Gastroesophageal sphincter (tissue), 4 donors: ENCODE measurements at places on chromosomes 5 and 9.
A peak's percentile ranks its signal among the peaks of the same experiment; 100 is the strongest.

- ATAC-seq = no peak
- no peak overlapping the region for H3K4me3 ChIP-seq
- H3K4me1 ChIP-seq = no peaks in the 10 kb centered on the region
- H3K36me3 ChIP-seq = no peaks in the 10 kb centered on the region
Observed at GRCh38 chr5:14734396-14734795, 69.9 kb downstream of the OTULIN start.

DNA sequence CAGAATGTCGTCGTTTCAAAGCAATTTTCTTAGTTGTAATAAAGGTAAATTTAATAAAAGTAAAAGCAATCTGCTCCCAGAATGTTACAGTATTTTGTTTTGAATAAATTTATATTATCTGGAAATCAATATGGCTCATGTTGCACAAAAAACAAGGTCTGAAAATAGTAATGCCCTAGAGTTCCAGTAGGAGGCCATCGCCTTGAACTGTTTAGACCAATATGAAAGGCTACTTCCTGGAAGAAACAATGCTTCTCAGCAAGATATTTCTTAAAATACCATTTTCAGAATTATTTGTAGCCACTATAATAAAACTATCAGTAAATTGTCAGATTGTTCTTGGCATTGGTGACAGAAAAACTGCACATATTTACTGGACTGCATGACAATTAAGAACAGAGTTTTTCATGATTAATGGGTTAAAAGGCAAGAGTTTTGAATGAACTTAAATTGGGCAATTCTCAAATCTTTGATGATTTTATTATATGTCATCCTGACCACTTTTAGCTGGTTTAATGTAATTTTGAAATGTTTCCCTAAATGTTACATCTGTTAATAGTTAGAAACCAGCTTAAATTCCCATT, 153.2 kb downstream of the COMMD10 start:
- H3K36me3 ChIP-seq = no peaks in the 10 kb centered on the region
- ATAC-seq = no peak
- no peaks in the 10 kb centered on the region for H3K27me3 ChIP-seq
- H3K4me3 ChIP-seq = no peak overlapping the region
- no peaks in the 10 kb centered on the region for H3K4me1 ChIP-seq
- no peak overlapping the region for H3K27ac ChIP-seq

GRCh38 chr9:109101202-109101595, 18.5 kb downstream of the TMEM245 start:
- no peak for ATAC-seq
- H3K27ac ChIP-seq = peak overlapping the region; percentile 76
- peaks cover 9% of the 10 kb centered on the region for H3K36me3 ChIP-seq
- H3K4me1 ChIP-seq = peaks cover 31% of the 10 kb centered on the region

DNA sequence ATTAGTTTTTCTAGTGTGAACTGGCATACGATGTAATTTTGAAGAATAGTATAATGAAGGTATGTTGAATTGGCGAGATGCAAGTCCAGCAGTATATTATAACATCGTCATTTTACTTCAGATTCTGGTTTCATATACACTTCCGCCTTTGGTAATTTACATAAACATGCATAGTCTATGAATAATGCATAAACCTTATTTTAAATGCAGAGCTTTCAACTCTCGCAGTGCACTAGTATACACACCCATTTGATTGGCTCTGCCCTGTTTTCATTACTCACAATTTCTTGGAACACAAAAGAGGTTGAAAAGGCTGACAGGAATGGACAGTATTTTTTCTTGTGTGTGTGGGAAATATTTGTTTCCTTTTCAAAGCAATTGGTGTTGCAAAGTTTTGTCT, 128.9 kb upstream of the CCNH start:
- H3K4me1 ChIP-seq = no peaks in the 10 kb centered on the region
- H3K27me3 ChIP-seq = no peaks in the 10 kb centered on the region
- H3K27ac ChIP-seq = no peak overlapping the region

GRCh38 chr9:127539259-127539981, 72.7 kb upstream of the STXBP1 start:
- no peak for ATAC-seq
- no peak overlapping the region for H3K4me3 ChIP-seq
- H3K36me3 ChIP-seq = peaks cover 11% of the 10 kb centered on the region
- peak overlapping the region; percentile 77 for H3K27ac ChIP-seq
- no peaks in the 10 kb centered on the region for H3K27me3 ChIP-seq
- peaks cover 64% of the 10 kb centered on the region for H3K4me1 ChIP-seq

DNA sequence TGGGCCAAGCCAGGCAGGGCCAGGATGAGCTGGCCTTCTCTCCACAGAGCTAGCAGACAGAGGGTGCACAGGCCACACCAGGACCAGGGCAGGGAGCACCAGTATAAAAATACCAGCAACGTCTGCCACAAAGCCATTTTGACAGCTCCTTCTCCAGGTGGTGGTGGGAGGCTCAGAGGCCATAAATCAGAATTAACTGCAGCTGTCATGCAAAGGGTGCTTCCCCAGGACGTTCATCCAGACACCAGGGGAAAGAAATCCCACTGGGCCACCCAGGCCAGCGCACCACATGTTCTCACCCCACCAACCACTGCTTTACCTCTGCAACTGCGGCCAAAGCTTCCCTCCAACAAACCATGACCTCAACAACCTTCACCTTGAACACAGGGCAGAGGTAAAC, 403.7 kb upstream of the TRPC7 start:
- no peak overlapping the region for H3K27ac ChIP-seq
- peaks cover 10% of the 10 kb centered on the region for H3K27me3 ChIP-seq
- H3K4me1 ChIP-seq = no peaks in the 10 kb centered on the region
- ATAC-seq = no peak
- H3K36me3 ChIP-seq = no peaks in the 10 kb centered on the region

DNA sequence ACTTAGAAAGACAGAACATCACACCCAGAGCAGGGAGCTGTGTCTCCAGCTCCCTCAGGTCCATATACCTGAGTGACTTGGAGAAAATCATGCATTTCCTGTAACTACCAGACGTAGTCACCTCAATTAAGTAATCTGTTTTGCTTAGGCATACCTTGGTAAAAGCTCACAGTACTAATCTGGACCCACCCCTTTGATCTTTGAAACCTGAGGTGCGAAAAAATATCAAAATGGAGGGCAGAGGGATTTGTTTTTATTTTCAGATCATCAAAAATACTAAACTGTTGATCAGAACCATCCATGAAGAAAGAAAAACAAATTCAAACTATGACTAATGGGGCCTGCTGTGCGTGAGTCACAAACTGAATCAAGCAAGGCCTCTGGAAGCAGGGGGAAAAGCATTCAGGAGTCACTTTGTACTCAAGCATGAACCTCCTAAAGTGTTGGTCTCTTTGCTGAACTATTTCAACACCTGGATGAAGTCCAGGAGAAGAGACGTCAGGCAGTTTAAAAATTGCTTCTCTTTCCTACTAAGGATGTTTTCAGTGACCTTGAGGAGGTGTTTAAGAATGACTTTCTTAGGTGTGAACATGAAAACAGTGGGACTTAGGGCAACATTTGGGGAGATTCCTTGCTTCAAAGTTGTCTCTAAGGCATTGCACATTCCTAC, 76.3 kb downstream of the MUSK start:
- H3K27ac ChIP-seq = peak overlapping the region; percentile 72
- H3K36me3 ChIP-seq = no peaks in the 10 kb centered on the region
- ATAC-seq = peak; percentile 89
- H3K4me1 ChIP-seq = peaks cover 16% of the 10 kb centered on the region
- no peak overlapping the region for H3K4me3 ChIP-seq
- H3K27me3 ChIP-seq = no peaks in the 10 kb centered on the region

DNA sequence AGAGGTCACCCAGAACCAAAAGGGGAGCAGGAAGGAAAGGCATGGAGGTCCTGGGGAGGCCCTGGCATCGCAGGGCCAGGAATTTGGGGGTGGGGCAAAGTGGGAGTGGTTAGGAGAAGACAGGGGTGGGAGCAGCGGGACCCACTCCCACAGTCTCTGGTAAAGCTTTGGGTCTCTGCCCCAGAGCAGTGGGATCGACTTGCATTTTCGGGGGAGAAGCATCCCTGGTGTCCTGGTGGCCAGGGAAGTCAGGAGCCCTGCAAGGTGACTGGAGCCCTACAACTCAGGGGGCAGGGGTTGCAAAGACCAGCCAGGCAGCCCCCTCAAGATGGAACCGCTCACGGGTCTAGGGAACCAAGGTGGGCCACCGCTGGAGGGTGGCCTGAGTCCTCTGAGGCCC, 22.4 kb upstream of the GTF3C5 start:
- no peak overlapping the region for H3K27ac ChIP-seq
- H3K4me3 ChIP-seq = no peak overlapping the region
- H3K36me3 ChIP-seq = no peaks in the 10 kb centered on the region
- no peak for ATAC-seq
- H3K4me1 ChIP-seq = no peaks in the 10 kb centered on the region

DNA sequence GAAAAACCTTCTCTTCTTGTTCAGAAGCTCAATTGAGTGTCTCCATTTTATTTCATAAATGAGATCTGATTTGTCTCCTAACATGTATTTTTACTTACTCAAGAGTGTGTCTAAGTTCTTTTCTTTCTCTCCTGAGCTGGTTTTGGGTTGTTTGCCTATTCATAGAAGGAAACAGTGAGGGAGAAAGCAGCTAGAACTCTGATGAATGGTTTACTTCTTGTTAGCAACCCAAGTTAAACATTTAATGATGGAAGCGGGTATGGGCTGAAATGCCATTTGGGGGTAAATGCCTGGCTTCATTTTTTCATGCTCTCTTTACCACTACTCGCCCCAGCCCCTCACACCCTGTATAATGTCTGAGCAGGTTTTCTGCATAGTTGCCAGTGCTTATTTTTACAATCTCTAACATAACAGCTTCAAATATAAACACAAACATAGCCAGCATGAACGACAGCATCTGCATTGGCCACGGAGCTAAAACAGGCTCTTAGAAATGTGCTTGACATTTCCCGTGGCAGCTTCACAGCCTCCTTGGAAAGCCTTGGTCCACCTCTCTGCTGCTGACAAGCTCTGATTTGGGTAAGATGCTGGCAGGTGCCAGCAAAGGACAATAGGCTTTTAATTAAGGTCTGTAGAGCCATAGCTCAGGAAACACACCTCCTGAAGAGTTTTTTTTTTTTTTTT, 321.1 kb downstream of the ARHGEF28 start:
- no peak for ATAC-seq
- H3K27ac ChIP-seq = no peak overlapping the region
- peaks cover 7% of the 10 kb centered on the region for H3K27me3 ChIP-seq
- H3K4me3 ChIP-seq = no peak overlapping the region

DNA sequence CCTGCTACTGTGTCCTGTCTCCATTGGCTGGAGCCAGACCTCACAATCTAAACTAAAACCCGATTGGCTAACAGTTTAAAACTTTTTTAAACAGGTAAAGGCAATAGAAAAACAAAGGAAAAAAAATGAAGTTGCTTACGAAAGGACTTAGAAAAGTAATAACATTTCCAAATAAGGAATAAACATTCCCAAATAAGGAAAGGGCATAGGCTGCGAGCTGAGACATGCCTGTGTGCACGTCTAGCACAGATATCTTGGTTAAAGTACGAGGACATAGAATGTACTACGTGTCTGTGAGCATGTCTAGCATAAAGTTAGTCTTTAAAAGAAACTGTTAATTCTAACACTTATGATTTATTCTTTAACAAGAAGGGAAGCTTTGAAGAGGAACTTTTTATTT, 15.3 kb upstream of the FAM120A start:
- no peaks in the 10 kb centered on the region for H3K36me3 ChIP-seq
- no peaks in the 10 kb centered on the region for H3K27me3 ChIP-seq
- no peak overlapping the region for H3K27ac ChIP-seq
- H3K4me1 ChIP-seq = no peaks in the 10 kb centered on the region

GRCh38 chr9:15711931-15712330, 159.1 kb downstream of the CCDC171 start:
- H3K4me1 ChIP-seq = no peaks in the 10 kb centered on the region
- H3K4me3 ChIP-seq = no peak overlapping the region
- no peaks in the 10 kb centered on the region for H3K36me3 ChIP-seq

- no peak for ATAC-seq
- peaks cover 7% of the 10 kb centered on the region for H3K27me3 ChIP-seq
- no peak overlapping the region for H3K27ac ChIP-seq
- H3K4me1 ChIP-seq = peaks cover 37% of the 10 kb centered on the region
- H3K36me3 ChIP-seq = no peaks in the 10 kb centered on the region
Observed at GRCh38 chr9:136587944-136588662, 42.3 kb upstream of the NOTCH1 start.

- H3K4me1 ChIP-seq = no peaks in the 10 kb centered on the region
- peaks cover 75% of the 10 kb centered on the region for H3K36me3 ChIP-seq
- no peak for ATAC-seq
- H3K27me3 ChIP-seq = no peaks in the 10 kb centered on the region
- no peak overlapping the region for H3K27ac ChIP-seq
Observed at GRCh38 chr5:38888041-38888440, 42.2 kb downstream of the OSMR start.

- H3K27ac ChIP-seq = no peak overlapping the region
- H3K4me1 ChIP-seq = no peaks in the 10 kb centered on the region
- no peaks in the 10 kb centered on the region for H3K36me3 ChIP-seq
- H3K4me3 ChIP-seq = no peak overlapping the region
- no peak for ATAC-seq
- H3K27me3 ChIP-seq = no peaks in the 10 kb centered on the region
Observed at GRCh38 chr5:40312205-40312604, 367.5 kb upstream of the PTGER4 start.

- H3K4me1 ChIP-seq = no peaks in the 10 kb centered on the region
- no peak overlapping the region for H3K4me3 ChIP-seq
- no peak for ATAC-seq
- H3K27ac ChIP-seq = peak overlapping the region; percentile 26
- no peaks in the 10 kb centered on the region for H3K36me3 ChIP-seq
- no peaks in the 10 kb centered on the region for H3K27me3 ChIP-seq
Observed at GRCh38 chr5:140035881-140036280, 7.2 kb downstream of the NRG2 start.

DNA sequence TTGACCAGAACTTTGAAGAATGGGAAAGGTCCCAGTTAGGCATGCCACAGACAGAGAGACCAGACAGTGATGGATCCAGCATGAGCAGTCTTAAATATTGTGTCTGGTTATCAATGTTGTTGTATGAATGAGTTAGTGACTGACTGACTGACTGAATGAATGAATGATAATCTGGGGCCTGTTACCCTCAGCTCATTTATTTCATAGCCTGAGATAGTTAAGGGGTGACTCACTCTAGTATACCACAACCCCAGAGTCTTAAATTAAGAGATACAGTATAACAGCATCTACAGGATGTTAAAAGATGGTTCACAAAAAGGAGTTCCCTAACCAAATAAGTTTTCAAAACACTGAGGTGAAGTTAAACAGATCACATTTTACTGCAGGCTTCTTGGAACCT, 133.5 kb downstream of the SGCD start:
- no peak overlapping the region for H3K27ac ChIP-seq
- H3K36me3 ChIP-seq = no peaks in the 10 kb centered on the region
- H3K4me3 ChIP-seq = no peak overlapping the region
- H3K27me3 ChIP-seq = no peaks in the 10 kb centered on the region
- H3K4me1 ChIP-seq = no peaks in the 10 kb centered on the region
- no peak for ATAC-seq
